ENCODE measurements at places on chromosomes 1 and 21. TPM values are rescaled to one million over a fixed set of nuclear protein-coding genes. Genes with fewer than 3 reads are reported as not detected.

DNA sequence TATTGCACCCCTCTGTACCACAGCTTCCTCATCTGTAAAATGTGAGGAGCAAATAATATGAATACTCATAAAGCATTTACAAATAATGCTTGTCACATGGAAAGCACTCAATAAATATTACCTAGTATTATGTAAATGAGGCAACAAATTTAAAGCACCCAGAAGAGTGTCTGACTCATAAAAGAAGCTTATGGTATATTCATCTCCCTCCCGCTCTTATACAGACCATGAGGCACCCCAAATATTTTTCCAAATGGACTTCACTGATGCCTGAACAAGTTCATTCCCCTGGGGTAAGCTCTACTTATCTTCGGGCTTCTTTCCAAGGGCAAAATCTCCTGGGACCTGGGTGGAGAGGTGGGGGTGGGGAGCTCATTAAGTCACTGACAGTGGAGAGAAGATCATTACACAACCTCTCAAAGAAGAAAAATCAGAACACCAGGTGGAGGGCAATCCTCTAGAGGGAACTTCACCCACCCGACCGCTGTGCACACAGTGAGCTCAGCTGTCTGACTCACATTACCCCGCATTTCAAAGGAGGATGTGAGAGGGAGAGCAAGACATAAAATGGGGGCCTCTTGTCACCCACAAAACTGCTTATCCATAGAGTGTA is 166.2 kb downstream of the ASTN1 start:
- H3K27me3 ChIP-seq = no peaks in the 10 kb centered on the region
- no peaks in the 10 kb centered on the region for H3K4me1 ChIP-seq
- DNase-seq = no peak

PCSK9 gene
- total RNA-seq = 2.2 TPM

C1orf216 gene
- 18.8 TPM for total RNA-seq

DNA sequence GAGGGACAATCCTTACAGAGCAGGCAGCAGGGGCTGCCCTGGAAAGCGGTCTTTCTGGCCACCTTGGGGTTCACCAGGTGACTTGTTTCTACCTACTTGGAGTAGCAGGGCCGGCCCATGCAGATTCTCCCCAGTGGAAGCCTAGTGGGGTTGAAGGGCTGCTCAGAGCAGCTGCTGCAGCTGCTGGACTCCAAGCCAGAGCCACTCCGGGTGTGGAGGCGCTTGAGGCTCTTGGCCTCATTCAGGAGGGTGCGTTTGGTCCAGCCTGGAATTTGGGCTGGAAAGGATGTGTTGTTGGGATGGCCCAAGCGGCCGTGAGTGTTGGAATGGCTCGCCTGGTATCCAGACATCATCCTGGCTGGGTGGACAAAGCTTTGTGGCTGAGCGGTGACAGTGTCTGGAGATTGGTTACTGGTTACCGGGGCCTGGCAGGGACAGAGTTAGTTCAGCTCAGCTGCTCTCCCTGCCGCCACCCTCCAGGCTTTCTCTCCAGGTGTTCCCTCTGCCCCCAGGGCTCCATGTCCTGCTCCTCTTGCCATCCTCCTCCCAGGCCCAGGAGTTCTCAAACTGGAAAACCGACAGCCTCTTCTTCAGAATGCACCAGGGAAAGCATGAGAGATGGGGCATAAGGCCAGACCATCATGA is 14.2 kb upstream of the HSPG2 start:
- peaks cover under 1% of the 10 kb centered on the region for H3K4me1 ChIP-seq
- H3K36me3 ChIP-seq = no peaks in the 10 kb centered on the region
- no peak overlapping the region for H3K4me3 ChIP-seq
- DNase-seq = no peak
- no peak overlapping the region for H3K27ac ChIP-seq
- H3K27me3 ChIP-seq = no peaks in the 10 kb centered on the region

GLMN gene
- total RNA-seq = 12.1 TPM

DNA sequence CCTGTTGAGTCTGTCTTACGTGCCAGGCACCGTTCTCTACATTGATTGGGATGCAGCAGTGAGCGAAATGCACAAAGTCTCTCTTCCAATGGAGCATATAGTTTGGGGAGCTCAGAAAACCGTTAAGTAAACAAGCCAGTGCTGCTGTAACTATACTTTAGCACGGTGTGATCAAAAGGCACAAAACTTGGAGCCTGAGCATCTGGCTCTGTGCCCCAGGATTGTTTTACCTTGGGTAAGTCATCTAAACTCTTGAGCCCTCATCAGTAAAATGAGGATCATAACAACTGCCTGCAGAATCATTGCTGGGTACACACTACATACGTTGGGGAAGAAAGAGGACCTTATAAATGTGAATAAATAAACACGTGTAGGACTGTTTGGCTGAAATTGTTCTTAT is 1.8 kb downstream of the HHIPL2 start:
- peak overlapping the region; percentile 82 for H3K27ac ChIP-seq
- DNase-seq = no peak
- no peaks in the 10 kb centered on the region for H3K36me3 ChIP-seq
- H3K27me3 ChIP-seq = no peaks in the 10 kb centered on the region

C1QC gene
- total RNA-seq = not detected

DNA sequence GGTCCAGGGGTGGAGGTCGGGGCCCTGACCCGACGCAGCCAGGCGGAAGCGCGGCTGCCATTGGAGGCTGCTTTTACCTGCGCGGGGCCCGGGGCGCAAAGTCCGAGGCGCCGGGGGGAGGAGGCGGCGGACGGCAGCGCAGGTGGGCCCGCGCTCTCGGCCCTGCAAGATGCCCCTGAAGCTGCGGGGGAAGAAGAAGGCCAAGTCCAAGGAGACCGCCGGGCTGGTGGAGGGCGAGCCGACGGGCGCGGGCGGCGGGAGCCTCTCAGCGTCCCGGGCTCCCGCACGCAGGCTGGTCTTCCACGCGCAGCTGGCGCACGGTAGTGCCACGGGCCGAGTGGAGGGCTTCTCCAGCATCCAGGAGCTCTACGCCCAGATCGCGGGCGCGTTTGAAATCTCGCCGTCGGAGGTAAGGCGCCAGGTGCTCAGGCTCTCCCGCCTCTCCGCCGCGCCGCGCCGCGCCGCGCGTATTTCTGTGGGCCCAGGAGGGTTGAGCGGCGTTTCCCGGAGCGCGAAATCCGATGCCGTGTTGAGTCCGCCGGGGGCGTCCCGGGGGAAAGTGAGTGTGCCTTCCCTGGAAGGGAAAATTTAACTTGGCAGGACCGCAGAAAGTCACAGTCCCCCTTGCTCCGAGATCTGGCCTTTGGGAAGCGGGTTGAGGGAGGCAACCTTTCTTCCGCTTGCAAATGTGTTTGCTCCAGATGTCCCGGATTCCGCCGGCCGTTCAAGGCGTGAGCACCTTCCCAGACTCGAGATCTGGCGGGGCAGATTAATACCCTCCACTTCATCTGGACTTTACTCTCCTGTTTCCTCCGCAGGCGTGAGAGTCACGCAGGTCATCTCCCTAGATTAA is at the start of gene GIPC2:
Gene GIPC2 (plus strand): TSS at position 41 of the 853 bp plus-strand sequence. CDS start 129 bp downstream, at position 170.
- H3K27ac ChIP-seq = peak within 1 kb of the TSS; percentile 27
- H3K4me1 ChIP-seq = peaks cover 9% of the 10 kb centered on the region
- peaks cover 7% of the 10 kb centered on the region for H3K27me3 ChIP-seq
- no peak for DNase-seq

ETV3 gene
- total RNA-seq = 27.7 TPM

NTMT2 gene
- not detected for total RNA-seq

SLC16A4 gene
- 26.3 TPM for total RNA-seq

DNA sequence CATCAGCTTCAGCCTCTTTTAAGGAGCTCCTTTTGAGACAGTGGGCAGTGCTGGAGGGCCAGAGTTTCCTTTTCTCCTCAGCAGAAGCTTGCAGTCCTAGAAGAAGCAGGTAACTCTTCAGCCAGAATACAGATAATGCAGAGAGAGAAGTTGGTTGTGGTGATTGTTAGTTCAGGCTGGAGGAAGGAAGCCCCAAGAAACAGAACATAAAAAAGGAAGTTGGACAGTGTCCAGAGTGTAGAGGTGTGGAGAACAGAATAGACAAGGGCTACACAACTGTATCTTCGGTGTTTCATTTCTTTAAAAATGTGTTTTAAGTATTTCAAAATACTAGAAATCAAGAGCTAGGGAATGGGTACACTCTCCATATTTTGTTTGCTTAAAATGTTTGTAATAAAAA is 6.4 kb upstream of the TACSTD2 start:
- peaks cover 18% of the 10 kb centered on the region for H3K27me3 ChIP-seq
- H3K4me3 ChIP-seq = no peak overlapping the region
- peaks cover 24% of the 10 kb centered on the region for H3K4me1 ChIP-seq
- H3K27ac ChIP-seq = no peak overlapping the region
- DNase-seq = no peak

DNA sequence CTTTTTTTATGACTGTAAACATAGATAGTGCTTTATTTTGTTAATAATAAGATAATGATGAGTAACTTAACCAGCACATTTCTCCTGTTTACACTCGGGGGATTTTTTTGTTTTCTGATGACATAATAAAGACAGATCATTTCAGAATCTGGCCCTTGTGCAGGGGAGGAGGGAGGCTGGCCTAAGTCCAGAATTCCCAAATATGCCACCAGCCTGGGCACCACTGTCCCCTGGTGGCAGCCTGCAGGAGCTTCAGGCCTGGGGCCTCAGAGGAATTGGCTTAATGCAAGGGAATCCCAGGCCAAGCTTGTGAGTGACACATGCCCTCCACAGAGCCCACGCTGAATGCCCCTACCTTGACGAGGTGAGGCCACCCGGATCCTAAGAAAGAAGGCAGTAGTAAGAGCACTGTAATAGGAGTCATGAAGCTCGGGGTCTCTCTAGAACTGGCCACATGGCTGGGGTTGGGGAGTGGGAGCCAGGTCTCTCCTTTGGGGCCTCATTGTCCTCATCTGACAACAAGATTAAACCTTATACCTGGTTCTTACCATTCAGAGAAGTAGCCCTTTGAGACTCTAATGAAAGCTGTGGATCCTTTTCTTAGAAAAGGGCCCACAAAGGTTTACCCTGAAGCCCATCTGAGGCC is 24.1 kb downstream of the ETNK2 start:
- peak overlapping the region; percentile 67 for H3K27ac ChIP-seq
- DNase-seq = peak; percentile 88
- no peaks in the 10 kb centered on the region for H3K27me3 ChIP-seq
- H3K4me1 ChIP-seq = peaks cover 36% of the 10 kb centered on the region
- H3K4me3 ChIP-seq = no peak overlapping the region

DNA sequence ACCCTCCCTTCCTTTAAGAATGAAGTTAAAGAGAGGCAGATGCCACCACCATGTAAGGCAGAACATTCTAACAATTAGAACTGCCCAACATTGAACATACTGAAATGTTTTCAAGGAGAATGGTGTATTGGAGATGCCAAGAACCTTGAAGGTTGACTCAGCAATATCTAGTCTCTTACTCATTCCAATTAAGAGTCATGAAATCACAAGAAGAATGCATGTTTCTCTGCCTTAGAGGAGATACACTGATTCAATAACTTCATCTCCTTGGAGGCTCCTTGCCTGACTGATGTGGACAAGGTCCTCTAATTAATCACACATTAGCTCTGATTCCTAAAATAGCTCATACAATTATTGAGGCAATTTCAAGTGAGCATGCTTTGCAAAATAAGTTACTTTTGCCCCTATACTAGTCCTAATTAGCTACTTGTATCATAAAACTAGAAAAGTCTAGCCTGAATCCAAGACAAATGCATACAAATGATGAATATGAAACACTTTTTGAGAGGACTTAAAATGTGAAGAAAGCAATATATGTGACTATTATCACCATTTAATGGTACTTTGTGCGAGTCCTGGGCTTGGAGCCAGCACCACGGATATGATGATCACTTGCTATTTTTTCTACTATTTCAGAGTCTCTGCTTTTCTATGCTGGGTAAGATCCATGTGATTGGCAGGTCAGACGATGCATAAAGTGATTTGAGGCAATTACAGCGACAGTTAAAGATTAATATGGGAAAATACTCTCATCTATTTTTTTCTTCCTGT is 114.5 kb downstream of the DSCAM start:
- H3K36me3 ChIP-seq = no peaks in the 10 kb centered on the region
- no peak overlapping the region for H3K27ac ChIP-seq
- no peak for DNase-seq

- peaks cover 7% of the 10 kb centered on the region for H3K4me1 ChIP-seq
- no peak overlapping the region for H3K4me3 ChIP-seq
- DNase-seq = no peak
These were observed 8.2 kb downstream of the ACADM start for GRCh38 chr1:75732703-75733102.

CFHR2 gene
- not detected for total RNA-seq

GRCh38 chr1:48470950-48471690 is 884 bp downstream of the SPATA6 start:
- peak overlapping the region; percentile 89 for H3K27ac ChIP-seq
- H3K36me3 ChIP-seq = no peaks in the 10 kb centered on the region

DNA sequence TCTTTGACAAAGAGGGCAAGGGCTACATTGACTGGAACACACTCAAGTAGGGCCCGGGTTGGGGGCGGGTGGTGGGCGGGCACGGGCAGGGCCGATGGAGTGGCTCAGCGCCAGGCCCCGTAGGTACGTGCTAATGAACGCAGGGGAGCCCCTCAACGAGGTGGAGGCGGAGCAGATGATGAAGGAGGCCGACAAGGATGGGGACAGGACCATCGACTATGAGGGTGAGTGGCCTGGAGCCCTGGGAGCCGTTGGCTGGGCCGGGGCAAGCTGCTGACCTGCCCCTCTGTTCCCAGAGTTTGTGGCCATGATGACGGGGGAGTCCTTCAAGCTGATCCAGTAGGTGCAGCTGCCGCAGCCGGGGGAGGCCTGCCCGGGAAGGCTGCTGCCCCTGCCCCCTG is 1.8 kb downstream of the CALML6 start:
- no peak overlapping the region for H3K4me3 ChIP-seq
- no peaks in the 10 kb centered on the region for H3K36me3 ChIP-seq
- no peaks in the 10 kb centered on the region for H3K4me1 ChIP-seq
- no peak overlapping the region for H3K27ac ChIP-seq
- no peaks in the 10 kb centered on the region for H3K27me3 ChIP-seq

DNA sequence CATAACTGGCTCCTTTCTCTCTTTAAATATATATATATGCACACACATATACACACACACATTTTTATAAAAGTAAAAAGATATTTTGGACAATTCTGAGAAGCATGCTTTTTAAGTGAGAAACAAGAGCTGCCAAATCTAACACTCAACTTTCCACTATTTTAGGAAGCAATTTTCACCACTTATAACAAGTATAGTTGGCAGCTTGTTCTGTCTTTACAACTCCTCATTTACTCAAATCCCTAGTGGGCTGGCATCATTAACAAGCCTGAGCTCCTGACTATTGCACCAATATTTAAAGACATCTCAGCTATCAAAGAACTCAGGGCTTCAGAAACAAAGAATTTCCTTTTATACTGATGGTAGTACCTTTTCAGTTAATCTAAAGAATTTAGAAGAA is 76.6 kb downstream of the RAB3GAP2 start:
- no peak for DNase-seq
- H3K4me1 ChIP-seq = no peaks in the 10 kb centered on the region
- H3K4me3 ChIP-seq = no peak overlapping the region
- H3K27me3 ChIP-seq = no peaks in the 10 kb centered on the region

- no peaks in the 10 kb centered on the region for H3K36me3 ChIP-seq
- no peak overlapping the region for H3K4me3 ChIP-seq
- H3K4me1 ChIP-seq = peaks cover 8% of the 10 kb centered on the region
- no peak for DNase-seq
- H3K27me3 ChIP-seq = peaks cover 46% of the 10 kb centered on the region
These were observed 5.0 kb downstream of the IGSF21 start for GRCh38 chr1:18112611-18113010.

Measured in osteocyte (in vitro differentiated cells).